ENCODE measurements at places on chromosomes 12 and 14.

- no peak for DNase-seq
These were observed 148.2 kb downstream of the TMEM30B start for GRCh38 chr14:61132894-61133293.

GRCh38 chr12:89064151-89064550 lies 288.1 kb downstream of the DUSP6 start:
- no peak for DNase-seq

GRCh38 chr14:101707068-101707842 lies 54.3 kb upstream of the PPP2R5C start:
- DNase-seq: peak; percentile 81

GRCh38 chr12:89468648-89469326 lies 55.8 kb downstream of the GALNT4 start:
- DNase-seq: no peak

DNA sequence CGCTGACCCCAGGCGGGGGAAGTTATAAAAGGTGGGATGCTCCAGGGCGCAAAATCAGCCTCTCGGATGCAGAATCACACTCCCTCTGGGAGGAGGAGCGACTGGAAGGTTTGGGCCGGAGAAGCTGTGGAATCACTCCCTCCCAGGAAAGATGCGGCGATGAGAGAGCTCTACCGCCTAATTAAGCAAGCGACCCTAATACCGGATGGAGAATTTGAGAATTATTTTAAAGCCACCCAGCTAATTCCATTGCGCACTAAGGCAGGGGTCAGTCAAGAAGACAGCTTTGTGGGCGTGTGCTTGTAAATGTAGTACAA lies 1.9 kb downstream of the COL2A1 start:
- DNase-seq: no peak

DNA sequence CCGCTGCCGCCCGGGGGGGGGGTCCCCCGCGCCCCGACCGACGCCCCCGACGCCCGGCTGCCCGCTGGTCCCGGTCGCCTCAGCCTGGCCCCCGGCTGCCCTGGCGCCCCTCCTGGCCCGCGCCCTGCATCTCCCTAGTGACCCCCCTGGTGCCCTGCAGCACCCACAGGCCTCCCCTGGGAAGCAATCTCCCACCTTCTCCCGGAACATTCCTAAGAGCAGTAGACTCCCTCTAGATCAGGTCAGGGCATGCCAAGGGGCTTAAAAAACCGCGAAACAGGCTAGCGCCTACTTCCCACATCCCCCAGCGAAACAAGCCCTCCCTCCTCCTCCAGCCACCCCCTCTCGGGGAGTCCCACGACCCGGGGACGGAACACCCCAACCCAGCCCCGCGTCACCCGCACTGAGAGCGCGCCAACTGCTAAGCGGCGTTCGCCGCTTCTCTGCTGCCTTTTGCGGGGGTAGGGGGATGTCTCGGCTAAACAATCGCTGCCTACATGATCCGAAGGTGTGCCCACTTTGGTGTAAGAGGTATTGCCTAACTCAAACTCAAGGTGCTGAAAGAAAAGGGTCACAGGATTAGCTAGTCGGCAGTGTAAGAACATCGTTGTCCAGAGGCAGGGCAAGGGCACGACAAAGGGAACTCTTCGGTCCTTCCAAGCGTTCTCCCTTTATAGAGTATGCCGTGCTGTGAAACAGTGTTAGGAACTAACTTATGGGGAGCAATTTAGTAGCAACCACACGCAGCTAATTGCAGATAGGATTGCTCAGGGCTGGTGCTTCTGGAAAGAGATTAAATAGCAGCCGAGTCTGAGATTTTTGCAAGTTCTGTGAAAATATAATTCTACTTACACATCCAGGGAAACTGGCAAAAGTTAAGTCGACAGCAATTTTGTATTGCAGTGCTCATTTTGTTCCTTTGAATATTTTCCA lies 619 bp upstream of the NTN4 start:
- DNase-seq: no peak

- no peak for DNase-seq
These were observed 10.5 kb downstream of the ZBTB1 start for GRCh38 chr14:64515053-64515452.

DNA sequence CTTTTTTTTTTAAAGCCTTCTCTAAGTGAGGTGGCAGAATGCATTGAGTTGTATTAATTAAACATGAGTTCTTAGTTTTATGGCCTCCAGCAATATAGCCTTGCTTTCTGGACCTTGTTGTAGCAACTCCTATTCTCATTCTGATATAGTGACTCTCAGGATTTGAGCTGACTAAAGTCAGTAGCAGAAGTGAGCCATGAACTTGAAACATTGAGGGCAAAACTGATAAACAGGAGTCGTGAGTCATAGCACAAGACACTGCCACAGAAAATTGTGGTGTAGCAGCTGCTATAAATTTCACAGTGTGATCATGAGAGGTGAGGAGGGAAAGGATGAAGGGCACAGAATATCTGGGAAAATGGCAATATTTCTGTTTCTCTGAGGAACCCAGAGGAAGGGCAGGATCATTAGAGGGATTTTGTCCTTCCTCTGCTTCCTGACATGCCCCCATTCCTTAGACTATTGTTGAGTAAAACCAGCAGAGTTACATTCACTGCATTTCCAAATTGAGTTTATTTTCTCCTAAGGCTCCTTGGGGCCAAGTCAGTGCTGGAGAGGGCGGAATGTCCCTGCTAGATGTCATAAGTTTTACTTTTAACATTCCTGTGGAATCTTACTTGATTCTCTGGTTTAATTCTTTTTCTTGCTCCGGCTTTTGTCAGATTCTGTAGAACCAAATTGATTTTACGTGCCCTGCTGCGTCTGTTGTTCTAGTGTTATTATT lies 7.5 kb downstream of the KLRG1 start:
- no peak for DNase-seq

GRCh38 chr12:91695964-91696363 lies 449.7 kb downstream of the BTG1 start:
- DNase-seq: no peak

- no peak for DNase-seq
These were observed 214.2 kb downstream of the PPM1H start for GRCh38 chr12:62720661-62721330.

DNA sequence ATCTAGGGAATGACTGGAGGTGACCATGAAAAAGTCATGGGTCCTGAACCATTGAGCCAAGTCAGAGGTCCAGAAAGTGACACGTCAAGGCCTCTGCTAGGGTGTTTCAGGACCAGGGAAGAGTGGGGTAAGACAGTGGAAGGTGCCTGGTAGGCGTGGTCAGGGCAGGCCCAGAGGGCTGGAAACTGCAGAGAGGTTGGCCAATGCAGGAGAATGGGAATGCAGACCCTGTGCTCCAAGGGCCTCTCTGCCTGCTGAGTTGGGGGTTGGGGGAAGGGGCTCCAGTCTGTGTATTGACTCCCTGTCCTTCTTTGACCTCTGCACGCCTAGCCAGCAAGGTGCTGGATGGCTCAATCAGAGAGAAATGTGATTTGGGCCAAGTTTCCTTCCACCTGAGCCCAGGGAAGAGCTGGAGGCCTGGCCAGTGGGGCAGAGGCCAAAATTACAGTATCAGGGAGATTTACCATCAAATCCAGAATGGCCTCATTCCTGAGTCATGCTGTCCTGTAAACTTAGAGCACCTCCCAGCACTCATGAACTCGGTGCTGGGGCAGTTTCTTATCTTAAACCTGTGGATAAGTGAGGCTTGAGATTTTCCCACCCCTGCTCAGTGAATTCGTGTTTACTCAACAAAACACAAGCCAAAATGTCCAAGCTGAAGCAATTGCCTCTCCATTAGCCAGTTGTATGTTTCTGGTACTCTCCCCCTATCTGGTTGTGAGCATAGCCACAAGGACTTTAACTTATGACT lies 24.4 kb downstream of the IRF2BPL start:
- DNase-seq: no peak

DNA sequence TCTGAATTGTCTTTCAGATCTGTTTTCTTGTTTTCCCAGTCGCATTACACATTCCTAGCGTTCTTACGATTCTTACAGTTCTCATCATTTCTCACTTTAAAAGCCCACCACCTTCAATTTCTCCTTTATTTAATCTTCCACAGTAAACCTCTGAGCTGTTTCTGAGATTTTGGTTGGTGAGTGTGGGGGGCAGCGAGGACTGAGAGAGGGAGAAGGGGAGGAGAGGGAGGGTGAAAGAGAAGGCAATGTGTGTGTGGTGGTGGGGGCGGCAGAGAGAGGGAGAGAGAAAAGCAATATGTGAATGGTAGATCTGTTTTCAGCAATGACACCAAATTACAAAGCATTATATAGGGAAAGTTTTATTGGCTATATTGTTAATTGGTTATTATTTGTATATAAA lies 282.6 kb downstream of the SOX5 start:
- DNase-seq: no peak

GRCh38 chr12:15206338-15206737 lies 14.9 kb downstream of the RERG start:
- no peak for DNase-seq

DNA sequence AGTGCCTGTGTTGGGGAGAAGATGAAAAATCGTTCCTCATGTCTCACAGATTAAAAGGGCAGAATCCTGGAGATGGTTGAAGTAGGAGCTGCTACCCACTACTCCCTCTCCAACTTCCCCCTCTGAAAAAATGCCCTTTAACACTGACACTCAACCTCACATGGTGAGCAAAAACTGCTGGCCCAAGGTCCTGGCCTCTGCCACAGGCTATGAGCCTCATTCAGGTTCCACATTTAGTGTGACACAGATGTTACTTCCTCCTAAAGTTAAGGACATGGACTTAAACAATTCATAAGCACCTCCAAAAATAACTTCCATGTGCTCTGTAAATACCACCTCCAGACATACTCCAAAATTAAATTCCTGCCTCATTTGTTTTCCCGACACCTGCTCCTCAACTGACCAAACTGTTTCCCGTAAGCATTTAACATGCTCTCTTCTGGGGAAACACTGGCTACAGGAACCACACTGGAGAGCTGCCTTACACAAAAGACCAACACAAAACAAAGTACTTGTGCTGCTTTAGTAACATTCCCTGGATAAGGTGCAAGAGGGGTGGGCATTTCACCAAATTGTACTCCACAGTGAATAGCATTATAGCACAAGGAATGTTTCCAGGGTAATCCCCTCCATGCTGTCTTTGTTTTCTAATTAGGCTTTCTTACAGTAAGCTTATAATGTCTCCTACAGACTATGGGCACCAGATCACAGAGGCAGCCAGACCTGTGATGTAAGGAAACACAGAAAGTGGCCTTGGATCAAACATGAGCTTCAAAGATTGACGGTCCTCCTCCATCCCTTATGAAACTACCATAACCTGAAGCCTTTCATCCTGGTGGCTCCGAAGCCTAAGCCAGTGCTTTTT lies 57.0 kb downstream of the PHLDA1 start:
- no peak for DNase-seq

- no peak for DNase-seq
These were observed 4.8 kb downstream of the NEUROD4 start for GRCh38 chr12:55024575-55024974.

Measured in stimulated activated CD4-positive, alpha-beta T cell treated with anti-CD3 and anti-CD28 coated beads, Interleukin-12 subunit alpha, Interleukin-12 subunit beta, amount 100 ng/mL, for 48 hours (primary cell).